ENCODE measurements at places on chromosomes 12 and 14.

- DNase-seq = no peak
Measured at GRCh38 chr14:104692939-104693315, 3.5 kb downstream of the INF2 start.

- no peak for DNase-seq
Measured at GRCh38 chr12:57404966-57405640, 25.7 kb downstream of the R3HDM2 start.

- peak; percentile 47 for DNase-seq
Measured at GRCh38 chr12:3727877-3728632, 24.9 kb downstream of the CRACR2A start.

GRCh38 chr12:8969861-8970411 lies 19.4 kb upstream of the KLRG1 start:
- no peak for DNase-seq

DNA sequence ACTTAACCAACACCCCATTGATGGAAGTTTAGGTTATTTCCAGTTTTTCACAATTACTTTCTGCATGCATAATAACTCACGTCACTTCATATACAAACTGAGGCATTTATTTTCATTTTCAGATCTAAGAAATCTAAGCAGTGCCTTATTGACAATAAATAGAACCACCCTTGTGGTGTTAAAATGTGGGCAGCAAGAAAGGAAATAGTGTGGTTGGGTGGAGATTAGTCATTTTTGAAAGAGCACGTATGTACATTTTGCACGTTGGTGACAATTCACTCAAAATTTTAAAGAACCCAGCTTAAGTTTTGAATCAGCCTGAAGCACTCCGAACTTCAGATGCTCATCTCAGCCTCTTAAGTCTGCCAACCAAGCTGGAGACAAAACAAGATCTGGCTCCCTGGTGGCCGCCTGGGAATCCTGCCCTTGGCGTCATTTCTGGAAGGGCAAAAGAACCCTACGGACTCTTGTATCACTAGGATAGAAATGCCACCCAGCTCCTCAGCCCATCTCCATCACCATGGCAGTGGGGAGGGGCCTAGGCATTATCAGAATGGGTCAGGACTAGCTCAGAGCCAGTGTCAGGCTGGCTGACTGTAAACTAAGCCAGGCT lies 89.5 kb upstream of the BCL2L14 start:
- peak; percentile 49 for DNase-seq

DNA sequence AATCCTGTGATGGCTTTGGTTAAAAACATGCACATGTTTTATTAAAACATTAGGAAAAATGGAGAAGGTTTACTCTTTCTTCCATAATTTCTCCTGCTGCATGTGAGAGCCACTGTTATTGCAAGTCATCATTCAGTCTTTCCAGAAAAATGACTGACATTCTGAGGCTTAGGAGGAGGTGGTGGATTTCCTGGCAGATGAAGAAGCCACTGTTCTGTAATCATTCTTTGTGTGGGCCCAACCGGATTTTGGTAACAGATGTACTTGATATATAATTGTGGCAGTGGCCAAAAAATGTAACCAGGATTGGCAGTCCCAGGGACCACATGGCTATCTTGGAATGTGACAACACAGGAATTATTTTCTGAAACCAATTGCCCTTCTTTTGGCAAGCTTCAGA lies 120.2 kb downstream of the DAAM1 start:
- no peak for DNase-seq

- no peak for DNase-seq
Measured at GRCh38 chr12:1104088-1104800, 113.2 kb downstream of the ERC1 start.

DNA sequence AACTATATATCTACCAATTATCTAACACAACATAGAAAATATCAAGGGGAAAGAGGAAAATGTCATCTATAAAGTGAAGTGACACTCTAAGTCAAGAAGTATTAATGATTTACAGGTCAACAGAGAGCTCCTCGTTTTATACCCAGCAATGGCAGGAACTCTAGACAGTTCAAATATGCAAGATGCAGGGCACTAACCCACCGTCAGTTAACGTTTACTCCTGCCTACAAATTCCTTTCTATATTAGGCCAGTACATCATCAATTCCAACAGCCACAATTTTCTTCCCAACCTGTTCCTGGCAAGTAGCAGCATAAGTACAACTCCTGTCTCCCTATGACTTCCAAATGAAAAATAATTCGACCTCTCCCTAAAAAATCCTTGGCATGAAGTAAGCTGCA lies 9.0 kb upstream of the KANSL2 start:
- DNase-seq = peak; percentile 22

- peak; percentile 38 for DNase-seq
Measured at GRCh38 chr12:66152732-66153131, 17.1 kb downstream of the TMBIM4 start.

DNA sequence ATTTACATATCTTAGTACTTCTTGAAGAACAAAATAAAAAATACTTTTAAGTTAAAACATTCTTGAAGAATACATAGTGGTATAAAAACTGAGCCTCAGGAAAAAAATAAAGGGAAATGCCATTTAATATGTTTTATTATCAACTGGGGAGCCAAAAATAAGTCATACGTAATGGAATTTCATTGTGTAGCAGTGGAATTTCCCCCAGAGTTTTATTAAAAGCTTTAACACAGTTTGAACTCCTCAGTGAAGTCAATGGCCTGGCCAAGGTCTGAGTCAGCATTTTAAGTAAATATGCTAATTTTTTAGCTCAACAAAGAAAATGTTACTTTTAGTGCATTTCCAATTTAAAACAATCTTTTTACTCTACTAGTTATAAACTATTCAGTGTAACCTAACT lies 350.1 kb upstream of the ATP2B1 start:
- DNase-seq = peak; percentile 88

- peak; percentile 24 for DNase-seq
Measured at GRCh38 chr12:24788886-24789285, 160.0 kb downstream of the BCAT1 start.

GRCh38 chr14:89399594-89400068 lies 17.4 kb downstream of the FOXN3 start:
- peak; percentile 86 for DNase-seq

DNA sequence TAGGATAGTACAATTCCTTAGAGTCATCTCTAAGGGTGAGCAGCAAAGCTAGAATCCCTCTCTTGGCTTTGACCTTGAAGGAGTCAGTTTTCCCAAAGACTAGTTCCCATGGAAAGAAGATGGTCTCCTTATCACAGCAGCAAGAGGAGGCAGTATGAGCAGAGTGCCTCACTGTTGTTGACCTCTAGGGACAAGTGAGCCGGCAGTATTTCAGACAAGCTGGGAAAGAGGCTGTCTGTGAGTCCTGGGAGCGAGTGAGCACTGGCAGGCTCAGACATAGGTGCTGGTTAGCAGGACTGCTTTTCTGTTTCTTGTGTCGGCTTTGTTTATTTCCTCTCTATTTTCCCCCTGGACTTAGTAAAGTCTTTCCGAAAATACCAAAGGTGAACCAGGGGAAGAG lies 60.7 kb downstream of the NTF3 start:
- no peak for DNase-seq

DNA sequence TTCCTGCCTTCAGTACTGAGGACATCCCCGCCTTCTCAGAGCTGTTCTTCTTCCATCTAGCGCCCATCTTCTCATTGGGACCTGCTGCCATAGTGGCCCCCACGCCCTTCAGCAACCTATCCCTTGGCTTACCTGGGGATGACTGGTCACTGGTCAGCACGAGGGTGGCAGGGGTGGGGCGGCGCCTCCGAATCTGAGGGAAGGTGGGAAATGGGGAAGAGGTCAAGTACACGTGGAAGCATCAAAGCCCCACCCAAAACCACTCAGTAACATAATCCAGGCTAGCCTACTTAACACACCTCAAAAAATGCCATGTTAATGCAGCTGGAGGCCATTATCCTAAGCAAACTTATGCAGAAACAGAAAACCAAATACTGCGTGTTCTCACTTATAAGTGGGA lies 4.3 kb downstream of the PPP1R1A start:
- no peak for DNase-seq

GRCh38 chr14:68377459-68377858 lies 415.4 kb downstream of the ZFP36L1 start:
- peak; percentile 70 for DNase-seq

DNA sequence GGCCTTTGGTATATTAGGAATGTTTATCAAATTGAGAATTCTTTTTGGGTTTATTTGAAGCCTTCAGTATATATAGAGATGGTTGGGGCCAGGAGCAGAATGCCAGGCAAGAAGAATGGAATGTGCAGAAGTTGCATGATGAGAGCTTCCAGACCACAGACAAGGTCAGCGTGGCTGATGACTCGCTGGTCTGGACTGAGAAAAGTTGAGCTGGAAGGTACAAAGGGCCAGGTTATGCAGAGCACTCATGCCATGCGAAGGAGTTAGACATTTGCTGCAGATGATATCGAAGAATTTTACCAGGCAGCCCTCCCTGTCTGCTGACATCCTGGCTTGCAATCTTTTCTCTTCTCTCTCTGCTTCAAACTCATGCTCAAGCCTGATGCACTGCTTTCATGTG lies 196.2 kb upstream of the ARHGAP5 start:
- peak; percentile 95 for DNase-seq

DNA sequence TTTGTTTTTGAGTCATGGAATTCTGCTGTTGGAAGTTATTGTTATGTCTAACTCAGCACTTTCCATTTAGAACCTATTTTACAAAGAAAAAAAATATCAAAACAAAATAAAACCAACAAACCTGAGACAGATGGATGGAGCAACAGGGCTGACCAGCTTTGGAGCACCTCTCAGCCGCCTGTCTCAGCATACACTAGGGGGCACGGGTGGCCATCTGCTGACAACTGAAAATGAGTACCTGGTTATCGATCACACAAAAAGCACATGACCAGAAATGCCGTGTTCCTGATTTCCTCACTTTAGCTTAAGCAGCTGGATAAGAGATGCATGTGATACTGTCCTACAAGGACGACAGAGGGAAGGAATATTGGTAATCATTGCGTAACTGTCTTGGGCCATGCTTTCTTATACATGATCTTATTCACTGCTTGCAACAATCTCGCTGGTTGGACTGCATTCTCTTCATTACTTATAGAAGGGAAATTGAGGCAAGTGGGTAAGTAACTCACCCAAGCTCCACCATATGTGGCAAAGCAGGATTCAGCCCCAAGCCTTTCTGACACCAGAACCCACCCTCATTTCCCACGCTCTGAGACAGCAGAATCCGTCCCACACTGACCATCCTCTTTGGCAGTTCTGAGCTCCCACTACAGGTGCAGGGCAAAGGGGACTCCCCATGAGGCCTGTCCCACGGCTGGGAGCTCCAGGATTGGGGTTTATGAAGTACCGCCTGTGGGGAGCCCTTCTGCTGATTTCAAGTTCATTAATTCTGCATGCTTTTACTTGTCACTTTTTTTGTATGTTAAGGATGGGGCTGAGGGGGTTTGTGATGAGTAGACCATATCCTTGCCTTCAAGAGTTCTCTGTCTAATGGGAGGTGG lies 43.5 kb downstream of the C14orf132 start:
- no peak for DNase-seq

DNA sequence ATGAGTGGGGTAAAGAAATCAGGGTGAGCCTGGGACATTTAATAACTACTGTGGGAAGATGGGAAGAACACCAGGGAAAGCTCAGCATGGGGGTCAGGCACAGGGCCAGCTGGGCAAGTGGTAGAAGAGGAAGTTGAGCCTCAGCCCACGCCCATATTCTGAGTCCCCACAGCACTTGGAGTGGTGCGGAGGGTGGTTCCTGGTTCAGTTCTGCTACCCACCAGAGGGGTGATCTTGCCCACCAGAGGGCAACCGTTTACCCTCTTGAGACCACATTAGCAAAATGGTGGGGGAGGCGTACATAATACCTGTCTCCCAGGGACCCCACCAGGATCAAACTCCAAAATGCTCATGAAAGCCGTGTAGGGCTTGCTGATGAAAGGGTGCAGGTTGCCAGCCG lies 16.8 kb upstream of the ANKRD33 start:
- no peak for DNase-seq

DNA sequence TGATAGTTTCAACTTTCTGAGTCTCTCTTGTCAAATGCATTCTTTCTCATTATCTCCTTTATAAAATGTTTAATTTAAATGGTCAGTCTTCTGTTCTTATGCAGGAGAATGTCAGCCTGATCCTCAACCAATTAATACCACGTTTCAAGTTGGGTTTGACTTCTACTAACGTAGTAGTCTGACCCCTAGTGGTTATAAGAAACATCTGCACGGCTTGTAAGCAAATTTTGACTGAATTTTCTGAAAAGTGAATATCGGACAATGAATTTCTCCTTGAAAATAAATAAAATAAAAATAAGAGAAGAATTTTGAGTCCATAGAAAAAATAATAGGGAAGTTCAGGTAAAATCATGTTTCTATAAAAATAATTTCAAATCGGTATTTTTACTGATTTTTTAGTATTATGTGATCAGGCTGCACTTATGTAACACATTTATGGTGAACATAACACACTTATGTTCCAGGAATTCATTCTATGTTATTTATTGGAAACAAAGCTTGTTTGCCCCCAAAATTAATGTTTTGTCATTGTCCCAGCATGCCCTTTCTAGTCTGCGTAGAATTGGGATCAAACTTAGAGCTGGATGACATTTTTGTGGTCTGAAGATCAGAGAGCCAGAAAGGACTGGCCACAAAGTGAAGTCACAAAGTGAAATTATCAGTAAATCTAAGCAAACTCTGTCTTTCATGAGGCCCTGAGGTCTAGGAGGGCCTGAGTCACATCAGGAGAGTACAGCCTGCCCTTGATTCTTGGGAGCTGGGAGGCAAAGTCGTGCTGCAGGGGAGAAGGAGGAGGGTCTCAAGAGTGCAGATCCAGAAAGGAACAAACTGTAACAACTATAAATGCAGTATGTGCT lies 101.2 kb upstream of the STXBP6 start:
- DNase-seq = peak; percentile 74

DNA sequence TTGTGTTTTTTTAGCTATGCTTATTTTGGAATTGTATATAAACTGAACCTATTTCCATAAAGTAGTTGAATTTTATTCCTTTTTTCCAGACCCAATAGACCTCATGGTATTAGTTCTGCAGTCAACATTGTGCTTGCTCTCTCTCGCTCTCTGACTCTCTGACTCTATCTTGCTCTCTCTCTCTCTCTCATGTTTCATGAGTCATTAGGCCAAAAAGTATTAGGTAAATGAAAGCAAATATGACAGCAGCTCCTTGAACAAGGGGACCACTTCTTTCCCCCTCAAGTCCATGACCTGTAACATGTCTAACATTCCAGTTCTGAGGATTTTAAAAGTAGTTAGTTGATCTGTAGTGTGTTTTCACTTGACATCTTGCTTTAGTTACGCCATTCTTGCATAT lies 14.0 kb upstream of the C12orf71 start:
- no peak for DNase-seq

DNA sequence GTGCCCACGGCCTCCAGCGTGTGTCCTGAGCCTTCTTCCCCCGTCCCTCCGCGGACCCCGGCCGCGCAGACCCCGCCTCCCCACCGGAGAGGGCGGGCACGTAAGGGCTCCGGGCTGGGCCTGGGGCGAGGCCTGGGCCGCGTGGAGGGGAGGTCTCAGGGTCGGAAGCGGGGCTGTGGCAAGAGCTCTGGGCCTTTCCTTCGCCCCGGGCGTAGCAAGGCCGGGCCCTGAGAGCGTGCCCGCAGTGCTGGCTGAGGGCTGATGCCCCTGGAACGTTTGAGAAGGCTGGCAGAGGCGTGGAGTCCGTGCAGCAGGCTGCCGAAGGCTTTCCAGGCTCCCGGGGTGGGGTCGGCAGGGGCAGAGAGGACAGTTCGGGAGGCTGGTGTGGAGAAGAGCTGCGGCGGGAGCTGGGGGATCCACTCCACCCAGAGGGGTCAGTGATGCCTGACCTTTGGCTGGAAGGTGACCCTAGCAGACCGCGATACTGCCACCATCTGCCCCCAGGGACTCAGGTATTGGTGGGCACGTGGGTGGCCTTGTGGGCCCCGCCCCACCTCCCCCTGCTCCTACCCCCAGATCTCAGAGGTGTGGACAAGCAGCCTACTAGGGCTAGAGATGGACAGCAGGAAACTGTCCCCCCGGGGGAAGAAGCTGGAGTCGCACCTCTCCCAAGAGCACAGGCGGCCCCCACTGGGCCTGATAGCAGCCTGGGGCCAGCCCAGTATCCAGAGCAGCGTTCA lies 558 bp downstream of the TEX22 start:
- DNase-seq = no peak

Measured in astrocyte (in vitro differentiated cells and primary cell).